ENCODE measurements at places on chromosomes 3 and 15.

- DNase-seq, result no peak
Measured at GRCh38 chr3:112366522-112366921, 33.6 kb downstream of the CD200 start.

DNA sequence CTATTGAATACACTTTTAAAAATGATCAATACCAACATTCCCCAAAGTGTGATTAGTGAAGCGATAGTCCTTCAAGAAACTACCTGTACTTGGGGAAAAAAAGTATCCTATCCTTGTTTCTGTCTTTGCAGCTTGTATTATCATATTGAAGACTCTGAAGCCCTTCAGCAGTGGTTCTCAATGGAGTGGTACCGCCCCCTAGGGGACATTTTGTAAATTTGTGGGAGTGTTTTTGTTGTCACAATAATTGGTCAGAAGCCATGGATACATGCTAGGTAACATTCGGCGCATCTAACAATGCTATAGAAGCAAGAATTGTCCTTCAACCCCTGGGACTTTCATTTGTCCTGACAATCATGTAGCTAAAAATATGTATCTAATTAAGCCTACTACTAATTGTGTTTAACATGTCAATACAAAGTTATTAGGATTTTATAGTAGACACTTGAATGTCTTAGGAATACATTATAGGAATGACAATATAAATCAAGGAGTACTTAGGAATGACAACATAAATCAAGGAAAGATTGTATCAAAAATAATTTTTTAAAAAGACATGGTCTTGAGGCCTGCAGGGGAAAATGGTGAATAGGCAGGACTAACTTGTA, 53.7 kb downstream of the NMD3 start:
- DNase-seq, result no peak

DNA sequence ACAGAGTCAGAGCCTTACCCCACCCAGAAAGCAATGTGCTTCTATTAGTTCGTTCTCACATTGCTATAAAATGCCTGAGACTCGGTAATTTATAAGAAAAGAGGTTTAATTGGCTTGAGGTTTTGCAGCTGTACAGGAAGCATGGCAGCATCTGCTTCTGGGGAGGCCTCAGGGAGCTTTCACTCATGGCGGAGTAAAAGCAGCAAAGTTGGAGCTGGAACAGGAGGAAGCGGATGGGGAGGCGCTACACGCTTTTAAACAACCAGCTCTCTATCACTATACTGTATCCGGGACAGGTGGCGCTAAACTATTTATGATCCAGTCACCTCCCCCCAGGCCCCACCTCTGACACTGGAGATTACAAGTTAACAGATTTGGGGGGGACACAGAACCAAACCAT, 176.3 kb upstream of the BHLHE40 start:
- DNase-seq, result no peak

DNA sequence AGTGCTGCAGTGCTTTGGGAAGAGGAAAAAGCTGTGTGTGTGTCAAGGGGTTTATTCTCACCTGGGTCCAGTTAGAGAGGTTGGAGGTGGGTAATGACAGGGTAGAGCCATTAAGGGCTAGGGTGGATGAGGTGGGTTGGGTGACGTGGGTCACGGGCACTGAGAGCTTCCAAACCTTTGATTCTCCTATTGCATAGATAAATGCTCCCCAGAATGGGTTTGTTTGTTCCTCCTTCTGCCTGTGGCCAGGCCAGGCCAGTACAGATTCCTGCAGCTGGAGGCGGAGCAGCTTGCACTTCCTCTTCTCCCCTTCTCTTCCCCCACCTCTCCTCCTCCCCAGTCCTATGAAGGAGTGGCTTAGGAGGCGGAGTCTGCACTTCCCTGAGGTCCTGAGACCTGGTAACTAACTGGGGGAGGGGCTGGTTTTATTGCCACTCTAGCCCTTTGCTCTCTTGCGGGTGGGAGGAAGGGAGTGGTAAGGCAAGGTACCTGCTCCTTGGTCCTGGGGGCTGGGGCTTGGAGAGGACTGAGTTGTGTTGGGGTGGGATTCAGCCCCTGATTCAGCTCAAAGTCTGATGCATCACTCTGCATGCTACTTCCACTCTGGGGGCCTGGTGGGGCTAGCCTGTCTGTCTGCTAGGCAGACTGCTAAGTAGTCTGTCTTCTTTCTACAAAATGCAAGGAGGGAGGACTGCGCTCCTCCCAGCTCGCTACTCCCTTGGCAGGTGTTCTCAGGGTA, 3.5 kb downstream of the SPINT1 start:
- DNase-seq, result no peak

GRCh38 chr3:99069973-99070372, 168.5 kb upstream of the DCBLD2 start:
- no peak for DNase-seq

Data from GM04504 (cell line).